ENCODE measurements at places on chromosomes 3 and 15.

DNA sequence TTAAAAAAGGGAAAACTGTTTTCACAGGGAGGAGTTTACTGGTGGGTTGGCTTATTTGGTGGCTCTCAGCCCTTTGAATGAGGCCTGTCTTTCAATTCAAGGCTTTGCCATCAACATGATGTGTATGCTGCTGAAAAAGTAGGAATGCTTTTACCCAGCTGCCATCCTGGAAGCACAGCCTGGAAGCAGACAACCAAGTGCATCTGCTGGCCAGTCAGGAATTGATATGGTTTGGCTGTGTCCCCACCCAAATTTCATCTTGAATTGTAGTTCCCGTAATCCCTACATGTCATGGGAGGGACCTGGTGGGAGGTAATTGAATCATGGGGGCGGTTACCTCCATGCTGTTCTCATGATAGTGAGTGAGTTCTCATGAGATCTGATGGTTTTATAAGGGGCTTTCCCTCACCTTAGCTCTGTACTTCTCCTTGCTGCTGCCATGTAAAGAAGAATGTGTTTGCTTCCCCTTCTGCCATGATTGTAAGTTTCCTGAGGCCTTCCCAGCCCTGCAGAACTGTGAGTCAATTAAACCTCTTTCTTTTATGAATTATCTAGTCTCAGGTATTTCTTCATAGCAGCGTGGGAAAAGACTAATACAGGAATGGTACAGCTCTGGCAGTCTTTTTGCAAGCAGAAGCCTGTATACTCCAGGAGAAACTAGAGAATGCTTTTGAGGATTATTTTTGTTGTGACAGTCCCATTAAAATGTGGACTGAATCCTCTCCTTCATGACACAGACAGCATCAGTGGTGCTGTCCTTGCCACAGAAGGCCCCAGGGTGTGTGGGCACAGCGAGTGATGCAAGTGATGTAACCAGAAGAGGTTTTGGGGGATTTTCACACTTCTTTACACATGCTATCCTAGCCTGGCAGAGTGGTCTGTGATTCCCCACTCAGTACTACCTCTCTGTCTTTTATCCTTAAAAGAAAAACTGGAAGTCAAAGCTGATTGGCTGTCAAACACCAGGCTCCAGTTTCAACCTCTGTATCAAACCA lies 20.0 kb downstream of the PLCL2 start:
- DNase-seq: no peak

- DNase-seq: no peak
These were observed 324.1 kb downstream of the ZIC1 start for GRCh38 chr3:147733217-147733616.

DNA sequence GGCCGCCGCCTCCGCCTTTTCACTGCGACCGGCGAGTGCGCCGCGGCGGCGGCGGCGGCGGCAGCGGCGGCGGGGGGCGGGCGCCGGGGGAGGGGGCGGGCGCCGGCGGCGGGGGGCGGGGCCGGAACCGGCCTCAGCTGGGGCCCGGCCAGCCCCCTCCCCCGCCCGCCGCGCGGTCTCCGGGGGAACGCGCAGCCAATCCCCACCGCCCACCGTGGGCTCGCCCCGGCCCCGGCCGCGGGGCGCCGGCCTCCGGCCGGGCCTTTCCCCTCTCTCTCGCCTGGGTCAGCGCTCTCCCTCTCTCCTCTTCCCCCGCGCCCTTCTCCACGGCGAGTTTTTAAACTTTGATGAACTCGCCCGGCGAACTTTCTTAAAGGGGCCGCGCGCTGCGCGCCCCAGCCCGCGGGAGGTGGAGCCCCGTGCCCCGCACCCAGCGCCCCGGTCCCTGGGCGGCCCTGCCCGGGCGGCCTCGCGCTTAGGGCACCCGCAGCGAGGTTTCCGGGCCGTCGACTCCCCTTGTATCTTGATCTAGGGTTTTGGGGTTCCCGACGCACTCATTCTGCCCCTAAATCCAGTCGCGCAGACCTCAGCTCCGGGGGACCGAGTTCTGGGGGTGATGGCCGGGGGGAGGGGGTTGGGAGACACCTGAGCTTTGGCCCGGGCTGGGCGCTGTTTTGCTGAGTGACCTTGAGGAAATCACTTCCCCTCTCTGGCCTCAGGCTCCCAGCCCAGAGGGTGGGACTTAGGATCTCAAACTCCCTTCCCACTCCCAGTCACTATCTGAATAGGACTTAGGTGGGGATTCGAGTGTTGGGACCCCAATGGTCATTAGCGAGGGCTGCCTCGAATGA lies at the start of gene RBPMS2:
Gene RBPMS2, minus strand, starts transcription at position 39 of the 851 bp plus-strand sequence. CDS start 270 bp downstream, outside the sequence.
- DNase-seq: no peak

DNA sequence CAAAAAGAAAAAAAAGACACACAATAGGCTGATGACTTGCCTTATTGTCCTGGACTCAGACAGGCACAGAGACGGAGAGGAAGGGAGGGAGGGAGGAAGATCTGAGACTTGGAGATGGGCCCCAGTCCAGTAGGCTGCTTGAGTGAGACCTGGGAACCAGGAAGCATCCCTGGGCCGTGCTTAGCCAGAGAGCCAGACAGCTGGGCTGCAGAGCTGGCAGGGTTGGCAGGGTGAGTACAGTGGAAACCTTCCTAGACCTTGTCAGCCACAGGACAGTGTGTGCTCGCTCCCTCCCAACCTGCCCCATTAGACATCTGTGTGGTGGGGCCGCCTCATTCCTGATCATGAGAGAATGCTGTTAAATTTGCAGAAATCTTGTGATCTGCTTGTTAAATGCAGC lies 107.9 kb upstream of the ALDH1A3 start:
- DNase-seq: no peak

DNA sequence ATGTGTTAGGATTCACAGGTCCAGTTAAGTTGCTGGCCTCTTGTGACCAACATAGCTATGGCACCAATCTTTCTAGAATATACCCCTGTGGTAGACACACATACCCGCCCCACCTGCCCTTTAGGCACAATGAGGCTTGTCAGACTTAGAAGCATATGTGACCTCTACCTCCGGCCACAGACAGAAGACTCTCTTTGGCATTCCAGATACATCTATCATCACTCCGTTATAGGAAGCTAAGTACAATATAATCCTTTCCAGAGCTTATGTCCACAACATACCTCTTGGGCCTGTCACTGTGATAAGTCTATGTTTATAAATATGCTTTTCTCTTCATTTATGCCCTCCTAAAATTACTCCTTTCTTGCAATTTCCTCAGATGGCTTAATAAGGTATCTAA lies 39.8 kb downstream of the CD47 start:
- no peak for DNase-seq

- DNase-seq: no peak
These were observed 163.4 kb downstream of the XXYLT1 start for GRCh38 chr3:195107593-195107992.

DNA sequence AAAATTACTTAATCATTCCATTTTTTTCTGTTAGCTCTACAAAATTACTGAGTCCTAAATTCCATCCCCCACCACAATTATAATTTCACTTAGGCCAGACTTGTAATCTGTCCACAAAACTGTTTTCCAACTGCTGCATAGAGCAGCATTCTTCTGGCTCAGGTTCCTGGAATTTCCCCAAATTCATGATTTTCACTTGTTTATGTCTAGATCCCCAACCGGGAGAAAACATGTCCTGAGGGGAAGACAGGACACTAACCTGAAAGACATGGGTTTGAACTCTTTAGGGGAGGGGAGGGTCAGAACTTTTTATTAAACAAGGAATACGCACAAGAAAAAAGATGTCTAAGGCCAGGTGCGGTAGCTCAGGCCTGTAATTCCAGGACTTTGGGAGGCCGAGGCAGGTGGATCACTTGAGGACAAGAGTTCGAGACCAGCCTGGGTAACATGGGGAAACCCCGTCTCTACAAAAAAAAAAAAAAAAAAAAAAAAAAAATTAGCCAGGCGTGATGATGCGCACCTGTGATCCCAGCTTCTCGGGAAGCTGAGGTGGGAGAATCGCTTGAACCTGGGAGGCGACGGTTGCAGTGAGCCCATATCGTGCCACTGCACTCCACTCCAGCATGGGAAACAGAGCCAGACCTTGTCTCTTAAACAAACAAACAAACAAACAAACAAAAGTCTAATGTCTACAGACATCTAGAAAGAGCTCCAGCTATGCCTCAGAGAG lies 1.5 kb downstream of the ETFA start:
- DNase-seq: no peak

GRCh38 chr3:146421819-146422759 lies 47.3 kb downstream of the PLSCR2 start:
- DNase-seq: no peak

DNA sequence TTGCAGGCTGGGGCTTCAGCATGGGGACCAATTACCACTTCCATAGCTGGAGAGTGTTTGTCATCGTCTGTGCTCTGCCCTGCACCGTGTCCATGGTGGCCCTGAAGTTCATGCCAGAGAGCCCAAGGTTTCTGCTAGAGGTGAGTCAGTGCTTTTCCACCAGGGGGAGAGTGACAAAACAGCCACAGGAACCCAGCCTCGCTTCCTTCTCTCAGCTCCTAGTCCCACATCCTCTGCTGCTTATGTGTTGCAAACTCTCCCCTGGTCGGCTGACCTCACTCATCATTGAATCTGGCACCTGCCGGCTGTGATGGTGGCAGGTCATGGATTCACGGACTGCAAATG lies 158.3 kb downstream of the SV2B start:
- no peak for DNase-seq

GRCh38 chr3:78287085-78287484 lies 1247.2 kb downstream of the ROBO2 start:
- DNase-seq: no peak

GRCh38 chr15:33067456-33067855 lies 127.1 kb downstream of the FMN1 start:
- no peak for DNase-seq

GRCh38 chr15:52010633-52011595 lies 8.1 kb upstream of the MAPK6 start:
- no peak for DNase-seq

- DNase-seq: no peak
These were observed 211.1 kb upstream of the GADL1 start for GRCh38 chr3:31105438-31106077.

DNA sequence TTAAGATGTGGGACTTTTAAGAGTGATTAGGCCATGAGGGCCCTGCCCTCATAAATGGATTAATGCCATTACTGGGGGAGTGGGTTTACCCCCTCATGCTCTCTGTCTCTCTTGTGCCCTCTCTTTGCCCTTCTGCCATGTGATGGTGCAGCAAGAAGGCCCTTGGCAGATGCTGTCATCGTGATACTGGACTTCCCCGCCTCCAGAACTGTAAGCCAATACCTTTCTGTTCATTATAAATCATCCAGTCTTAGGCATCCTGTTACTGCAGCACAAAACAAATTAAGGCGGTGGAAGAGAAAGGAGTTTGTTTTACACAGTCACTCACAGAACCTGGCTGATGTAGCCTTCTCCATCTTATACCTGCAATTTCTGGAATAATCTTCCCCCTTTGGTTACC lies 360.3 kb upstream of the TBL1XR1 start:
- DNase-seq: no peak

DNA sequence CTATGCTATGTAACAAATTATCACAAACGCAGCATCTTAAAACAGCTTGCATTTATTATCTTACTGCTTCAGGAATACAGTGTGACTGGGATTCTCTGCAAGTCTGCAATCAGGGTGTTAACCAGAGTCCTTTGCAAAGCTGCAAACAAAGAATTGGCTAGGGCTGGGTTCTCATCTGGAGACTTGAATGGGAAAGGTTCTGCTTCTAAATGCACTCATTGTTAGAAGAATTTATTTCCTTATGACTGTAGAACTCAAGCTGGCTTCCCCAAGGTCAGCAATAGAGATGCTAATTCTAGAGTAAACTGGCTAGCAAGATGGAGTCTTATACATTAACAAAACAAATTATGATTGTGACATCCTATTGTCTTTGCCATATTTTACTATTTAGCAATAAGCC lies 673.7 kb downstream of the DIPK2A start:
- DNase-seq: no peak

DNA sequence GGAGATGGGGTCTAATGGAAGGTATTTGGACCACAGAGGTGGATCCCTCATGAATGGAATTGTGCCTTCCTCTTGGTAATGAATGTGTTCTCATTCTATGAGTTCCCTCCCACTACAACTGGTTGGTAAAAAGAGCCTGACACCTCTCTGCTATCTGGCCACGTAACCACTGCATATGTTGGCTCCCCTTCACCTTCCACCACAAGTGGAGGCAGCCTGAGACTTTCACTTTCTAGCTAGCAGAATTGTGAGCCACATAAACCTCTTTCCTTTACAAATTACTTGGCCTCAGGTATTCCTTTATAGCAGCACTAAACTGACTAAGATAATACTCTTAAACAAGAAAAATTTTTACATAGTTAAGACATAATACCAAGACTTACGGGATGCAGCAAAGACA lies 155.3 kb downstream of the NR1I2 start:
- DNase-seq: no peak

DNA sequence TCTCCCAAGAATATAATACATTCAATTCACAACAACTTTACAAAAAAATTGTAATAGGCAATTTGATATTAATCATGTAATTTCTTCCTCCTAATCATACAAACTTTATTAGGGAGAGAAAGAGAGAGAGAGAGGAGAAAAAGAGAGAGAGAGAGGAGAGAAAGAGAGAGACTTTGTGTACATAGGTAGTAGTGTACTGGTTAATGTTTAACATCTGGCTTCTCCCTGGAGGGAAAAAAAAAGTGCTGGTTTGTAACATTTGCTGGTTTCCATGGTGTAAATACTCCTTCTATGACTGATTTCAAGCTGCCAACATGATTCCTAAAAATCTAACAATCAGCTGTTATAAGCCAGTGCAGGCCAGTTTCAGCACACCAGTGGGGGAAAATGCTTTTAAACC lies 98.0 kb upstream of the ARHGEF26 start:
- DNase-seq: no peak

DNA sequence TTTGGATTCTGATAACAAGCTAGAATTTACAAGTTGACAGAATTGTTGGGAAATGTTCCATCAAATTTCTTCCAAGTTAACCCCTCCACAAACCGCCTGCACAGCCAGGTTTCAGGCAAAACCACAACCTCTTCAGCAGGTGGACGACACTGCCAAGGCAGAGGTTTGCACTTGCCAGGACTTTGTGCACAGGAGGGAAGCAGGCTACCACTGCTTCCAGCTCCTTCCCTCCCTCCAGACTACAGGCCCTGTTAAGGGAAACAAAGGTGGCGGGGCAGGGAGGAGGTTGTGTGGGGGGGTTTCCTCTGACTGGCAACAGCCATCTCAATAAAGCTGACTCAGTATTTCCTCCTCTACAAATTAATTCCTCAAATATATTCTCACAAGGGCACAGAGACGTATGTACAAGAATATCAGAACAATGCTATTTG lies 42.2 kb downstream of the TBC1D2B start:
- DNase-seq: no peak

DNA sequence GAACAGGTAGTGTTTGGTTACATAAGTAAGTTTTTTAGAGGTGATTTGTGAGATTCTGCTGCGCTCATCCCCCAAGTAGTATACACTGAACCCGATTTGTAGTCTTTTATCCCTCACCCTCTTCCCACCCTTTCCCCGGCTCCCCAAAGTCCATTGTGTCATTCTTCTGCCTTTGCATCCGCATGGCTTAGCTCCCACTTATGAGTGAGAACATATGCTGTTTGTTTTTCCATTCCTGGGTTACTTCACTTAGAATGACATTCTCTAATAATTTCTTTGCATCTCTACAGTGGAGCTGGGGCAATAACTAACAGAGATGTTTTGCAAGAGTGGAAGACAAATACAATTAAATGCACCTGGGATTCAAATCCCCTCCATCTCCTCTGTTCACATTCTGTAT lies 93.2 kb downstream of the TP63 start:
- DNase-seq: no peak
